NCI-H1436 (cell line): ENCODE measurements at places on chromosomes 4 and X.
A peak's percentile ranks its signal among the peaks of the same experiment; 100 is the strongest.

- no peak for DNase-seq
Measured at GRCh38 chr4:27930976-27931375, 1070.3 kb downstream of the STIM2 start.

DNA sequence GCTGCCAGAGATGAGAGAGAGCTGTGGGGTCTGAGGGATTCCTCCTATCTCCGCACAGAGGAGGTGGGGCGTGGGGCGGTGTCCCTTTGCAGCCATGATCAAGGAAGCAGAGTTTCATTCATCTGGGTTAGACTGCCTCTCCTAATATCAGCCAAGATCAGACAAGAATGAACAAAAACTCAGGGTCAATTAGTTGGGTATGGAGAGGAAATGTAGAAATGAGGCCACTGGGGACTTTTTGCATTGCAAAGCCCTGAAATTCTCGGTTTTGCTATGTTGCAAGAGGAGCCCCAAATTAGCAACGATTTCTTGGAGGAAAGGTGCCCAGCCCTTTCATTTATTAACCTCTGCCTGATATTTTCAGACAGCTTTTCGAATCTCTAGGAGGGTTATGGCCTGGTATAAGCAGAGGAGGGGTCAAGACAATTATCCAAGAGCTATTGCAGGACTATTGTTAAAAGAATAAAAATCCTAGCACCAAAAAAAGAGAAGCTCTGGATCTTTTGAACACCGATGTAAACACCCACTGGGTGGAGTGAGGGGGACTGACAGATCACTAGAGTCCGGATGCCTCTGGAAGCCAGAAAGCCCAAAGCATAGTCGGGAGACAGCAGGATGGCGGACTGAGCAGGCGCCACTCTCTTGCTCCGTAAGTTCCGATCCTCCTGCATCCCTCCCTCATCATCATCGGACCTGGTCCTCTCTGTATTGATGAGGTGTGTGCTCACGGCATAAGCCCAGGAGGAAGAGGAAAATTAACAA is 34.4 kb upstream of the ACSL1 start:
- no peak for DNase-seq

DNA sequence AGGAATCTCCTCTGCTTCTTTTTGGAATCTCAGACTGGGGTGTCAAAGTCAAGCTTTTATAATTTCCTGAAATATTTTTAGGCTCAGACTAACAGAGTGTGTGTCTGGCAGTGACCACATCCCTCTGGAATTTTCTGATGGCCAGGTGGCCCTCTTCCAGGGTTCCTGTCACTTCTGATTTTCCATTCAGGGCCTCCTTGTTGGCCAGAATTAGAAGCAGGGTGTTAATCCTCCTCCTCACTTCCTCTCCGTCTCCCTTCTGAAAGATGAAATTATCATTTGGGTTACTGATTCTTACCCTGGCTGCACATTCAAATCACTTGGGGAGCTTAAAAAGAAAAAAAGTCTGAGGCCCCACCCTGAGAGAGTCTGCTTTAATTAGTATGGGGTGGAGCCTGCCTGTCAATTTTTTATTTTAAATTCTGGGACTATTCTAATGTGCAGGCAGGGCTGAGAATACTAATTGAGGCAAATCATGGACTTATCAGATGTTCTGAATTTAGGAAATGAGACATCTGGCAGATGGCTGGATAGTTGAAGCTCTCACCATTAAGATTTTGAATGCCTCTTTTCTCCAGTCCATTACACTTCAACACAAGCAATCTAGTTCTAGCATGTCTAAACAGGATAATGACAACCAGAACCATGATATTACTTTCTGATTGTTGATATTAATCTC is 43.2 kb downstream of the HAND2 start:
- peak; percentile 5 for DNase-seq

GRCh38 chr4:171186700-171187099 is 626.5 kb upstream of the GALNTL6 start:
- DNase-seq: no peak

DNA sequence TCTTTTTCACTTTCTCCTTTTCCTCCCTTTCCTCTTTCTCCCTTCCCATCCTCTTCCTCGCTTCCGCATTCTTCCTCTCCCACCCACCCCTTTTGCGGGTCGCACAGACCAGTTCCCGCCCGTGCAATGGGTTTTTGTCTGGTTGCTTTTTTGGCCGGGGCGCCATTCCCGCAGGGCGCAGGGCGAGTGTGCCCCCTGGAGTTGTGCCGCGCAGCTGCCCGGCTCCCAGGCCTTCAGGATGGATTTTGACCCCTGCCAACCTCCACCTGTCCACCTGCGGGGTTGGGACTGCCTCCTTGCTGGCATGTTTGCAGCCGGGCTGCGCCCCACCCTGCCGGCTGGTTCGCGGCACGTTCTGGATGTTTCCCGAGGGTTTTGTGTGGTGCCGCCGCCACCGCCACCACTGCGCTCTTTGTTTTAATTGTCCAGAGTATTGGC is 578 bp upstream of the SEL1L3 start:
- peak; percentile 40 for DNase-seq

DNA sequence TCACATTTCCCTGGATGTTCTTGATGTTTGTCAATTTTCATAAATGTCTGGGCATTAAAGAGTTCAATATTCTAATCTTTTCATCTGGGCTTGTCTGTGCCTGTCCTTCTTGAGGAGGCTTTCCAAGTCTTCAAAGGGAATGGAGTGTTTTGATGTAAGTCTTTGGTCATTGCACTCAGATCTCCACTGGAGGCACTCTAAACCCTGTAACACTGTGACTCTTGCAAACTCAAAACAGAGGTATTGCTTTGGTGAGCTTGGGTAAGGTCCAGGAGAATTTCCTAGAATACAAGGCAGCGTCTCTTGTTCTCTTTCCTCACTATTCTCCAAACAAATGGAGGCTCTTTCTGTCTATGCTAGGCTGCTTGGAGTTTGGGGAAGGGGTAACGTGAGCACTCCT is 1118.1 kb upstream of the PABPC4L start:
- DNase-seq: no peak

GRCh38 chr4:127036296-127036695 is 596.5 kb upstream of the INTU start:
- DNase-seq: no peak

GRCh38 chr4:170025523-170026252 is 507 bp downstream of the MFAP3L start:
- no peak for DNase-seq

- peak; percentile 68 for DNase-seq
Measured at GRCh38 chrX:132092439-132093065, 35.3 kb downstream of the FRMD7 start.

GRCh38 chr4:2247128-2248043 is 5.5 kb upstream of the HAUS3 start:
- no peak for DNase-seq
